ENCODE measurements at places on chromosomes 1 and 21.

DNA sequence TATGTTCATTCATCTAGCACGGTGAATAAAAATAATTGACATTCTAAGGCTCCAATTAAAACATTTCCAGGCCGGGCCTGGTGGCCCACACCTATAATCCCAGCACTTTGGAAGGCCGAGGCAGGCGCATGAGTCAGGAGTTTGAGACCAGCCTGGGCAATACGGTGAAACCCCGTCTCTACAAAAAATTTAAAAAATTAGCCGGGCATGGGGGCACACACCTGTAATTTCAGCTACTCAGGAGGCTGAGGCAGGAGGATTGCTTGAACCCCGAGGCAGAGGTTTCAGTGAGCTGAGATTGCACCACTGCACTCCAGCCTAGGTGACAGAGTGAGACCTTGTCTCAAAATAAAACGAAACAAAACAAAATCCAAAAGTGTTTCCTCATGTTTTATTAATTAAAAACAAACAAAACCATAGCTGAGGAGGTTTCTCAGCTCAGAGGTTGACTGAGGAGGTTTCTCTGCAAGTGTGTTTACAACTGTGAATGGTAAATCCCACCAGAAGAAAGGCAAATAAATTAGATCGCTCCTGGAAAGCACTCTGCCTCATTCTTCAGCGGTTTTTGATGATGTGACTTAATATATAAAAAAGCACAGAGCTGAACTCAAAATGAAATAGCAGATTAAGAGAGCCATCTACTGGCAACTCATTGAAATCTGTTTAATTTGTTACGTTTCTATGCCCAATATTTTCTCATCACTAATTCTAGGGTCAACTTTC, 37.7 kb upstream of the ATG4C start:
- DNase-seq = no peak

- no peak for DNase-seq
These were observed 7.4 kb downstream of the CLCC1 start for GRCh38 chr1:108955881-108956280.

- DNase-seq = no peak
These were observed 54.7 kb downstream of the RBM11 start for GRCh38 chr21:14270631-14271030.

DNA sequence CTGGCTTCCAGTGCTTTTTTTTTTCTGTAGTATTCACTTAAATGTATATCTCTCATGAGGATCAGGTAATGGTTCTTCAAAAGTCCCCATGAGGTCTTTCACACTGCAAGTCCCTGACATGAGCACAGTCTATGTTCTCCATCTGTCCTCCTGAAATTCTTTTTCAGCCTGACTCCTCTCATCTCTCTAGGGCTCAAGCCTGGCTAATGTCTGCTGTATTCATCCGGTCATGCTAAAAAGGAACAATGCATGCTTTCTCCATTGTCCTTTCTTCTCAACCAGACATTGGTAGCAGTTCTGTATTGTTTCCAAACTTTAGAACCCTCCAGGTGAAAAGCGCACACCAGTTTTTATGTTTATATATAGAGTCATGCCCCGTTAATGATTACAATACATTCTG, 368.3 kb upstream of the OLFM3 start:
- DNase-seq = no peak

GRCh38 chr1:66852870-66853269, 51.8 kb upstream of the INSL5 start:
- no peak for DNase-seq
